Activated CD4-positive, alpha-beta T cell treated with anti-CD3 and anti-CD28 coated beads for 36 hours (primary cell): ENCODE measurements at places on chromosomes 16 and 17.

DNA sequence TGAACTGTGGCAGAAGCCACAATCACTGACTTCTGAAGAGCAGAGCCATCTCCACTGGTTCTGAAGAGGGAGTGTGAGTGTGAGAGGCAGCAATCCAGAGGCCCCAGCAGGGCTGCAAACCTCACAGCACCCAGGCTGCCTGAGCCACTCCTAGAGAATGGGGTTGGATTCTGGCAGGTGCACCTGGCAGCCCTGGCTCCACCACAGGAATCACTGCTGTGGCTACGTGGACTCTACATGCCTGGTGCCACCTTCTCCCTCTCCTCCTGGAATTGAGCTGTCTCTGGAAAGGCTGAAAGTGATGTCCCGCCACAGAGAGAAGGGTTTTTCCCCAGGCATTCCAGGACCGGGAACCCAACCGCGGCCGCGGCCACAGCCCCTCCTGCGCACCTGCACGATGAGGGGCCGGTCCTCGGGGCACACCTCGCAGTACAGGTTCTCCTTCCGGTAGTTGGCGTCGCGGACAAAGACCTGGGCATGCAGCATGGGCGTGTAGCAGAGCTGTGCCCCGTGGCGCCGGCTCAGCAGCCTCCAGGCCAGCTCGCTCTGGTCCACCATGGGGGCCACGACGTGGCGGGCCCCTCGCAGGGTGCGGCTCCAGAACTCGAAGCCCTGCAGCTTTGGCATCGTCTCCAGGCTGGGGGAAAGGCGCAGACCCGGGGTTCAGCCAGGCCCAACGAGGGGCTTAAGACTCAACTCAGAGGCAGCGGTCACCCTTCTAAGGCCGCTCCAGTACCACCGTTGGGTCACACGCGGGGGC lies 991 bp downstream of the DUS1L start:
- DNase-seq, result no peak

GRCh38 chr16:73026754-73027684 lies 20.9 kb downstream of the ZFHX3 start:
- no peak for DNase-seq

GRCh38 chr17:8409966-8410882 lies 12.6 kb upstream of the RNF222 start:
- DNase-seq, result peak; percentile 90

- no peak for DNase-seq
Observed at GRCh38 chr17:48799069-48799723, 17.8 kb downstream of the TTLL6 start.
